ENCODE measurements at places on chromosomes 4 and X.

DNA sequence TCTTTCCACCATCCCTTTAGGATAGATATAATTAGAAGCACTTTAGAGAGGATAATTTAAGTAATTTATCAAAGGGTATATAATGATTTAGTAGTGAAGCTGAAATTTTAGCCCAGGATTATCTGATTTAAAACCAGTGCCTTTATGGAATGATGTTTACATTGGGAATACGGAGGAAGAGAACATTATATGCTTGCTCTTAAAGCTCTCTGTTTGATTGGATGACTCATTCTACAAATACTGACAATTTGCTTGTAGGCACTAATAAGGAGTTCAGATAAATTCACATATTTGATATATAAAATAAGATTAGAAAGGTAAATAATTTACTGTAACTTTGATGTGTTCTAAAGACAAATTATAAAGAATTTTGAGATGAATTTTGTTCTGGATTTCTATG lies 84.7 kb downstream of the SH3BGRL start:
- no peak for DNase-seq

GRCh38 chrX:137545711-137546651 lies 19.9 kb upstream of the ZIC3 start:
- DNase-seq: no peak

GRCh38 chr4:79233820-79234219 lies 92.0 kb downstream of the NAA11 start:
- DNase-seq: no peak

- DNase-seq: no peak
Observed at GRCh38 chr4:152780267-152780778, 569 bp downstream of the ARFIP1 start.

DNA sequence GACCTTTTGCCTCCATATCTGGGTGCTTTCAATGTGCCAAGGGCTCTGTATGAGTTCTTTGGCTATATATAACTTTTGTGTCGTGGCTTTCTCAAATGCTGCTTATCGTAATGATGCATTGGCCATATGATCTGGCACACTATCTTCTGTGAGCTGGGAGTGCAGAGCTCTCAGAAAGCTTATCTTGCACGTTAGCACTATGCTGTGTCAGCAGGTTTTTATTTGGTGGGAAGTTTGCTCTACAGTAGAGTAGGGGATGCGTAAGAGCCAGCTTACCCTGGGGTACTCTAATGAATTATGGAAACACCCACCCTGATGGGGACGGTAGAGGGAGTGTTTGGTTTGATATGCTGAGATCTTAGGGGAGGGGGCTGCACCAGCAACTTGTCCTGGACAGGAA lies 119.6 kb downstream of the FAAH2 start:
- DNase-seq: no peak

DNA sequence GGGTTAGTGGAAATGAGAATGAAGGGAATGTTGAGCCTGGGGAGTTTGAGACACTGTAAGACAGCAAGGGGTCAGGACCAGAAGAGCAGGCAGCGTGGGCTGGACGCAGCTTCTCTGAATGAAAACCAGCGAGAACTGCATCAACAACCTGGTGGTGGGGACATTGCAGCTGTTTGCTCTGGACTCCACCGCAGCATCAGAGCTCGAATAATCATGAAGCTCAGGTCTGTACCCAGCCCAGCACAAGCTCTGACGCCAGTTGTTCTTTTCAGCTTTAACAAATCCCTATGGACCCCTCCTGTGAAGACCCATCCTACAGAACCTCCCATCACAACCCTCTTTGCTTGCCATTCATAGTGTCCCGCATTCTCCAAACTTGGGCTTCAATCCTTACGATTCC lies 106.8 kb upstream of the PNPLA4 start:
- DNase-seq: no peak

GRCh38 chr4:73036123-73036522 lies 33.4 kb downstream of the COX18 start:
- DNase-seq: no peak

All from stimulated activated CD8-positive, alpha-beta memory T cell treated with anti-CD3 and anti-CD28 coated beads, Interleukin-2, amount 100 ng/mL, for 48 hours (primary cell).